ENCODE measurements at places on chromosomes 7 and 10.

GRCh38 chr7:6291531-6291930 lies 19.1 kb upstream of the CYTH3 start:
- DNase-seq, result no peak

DNA sequence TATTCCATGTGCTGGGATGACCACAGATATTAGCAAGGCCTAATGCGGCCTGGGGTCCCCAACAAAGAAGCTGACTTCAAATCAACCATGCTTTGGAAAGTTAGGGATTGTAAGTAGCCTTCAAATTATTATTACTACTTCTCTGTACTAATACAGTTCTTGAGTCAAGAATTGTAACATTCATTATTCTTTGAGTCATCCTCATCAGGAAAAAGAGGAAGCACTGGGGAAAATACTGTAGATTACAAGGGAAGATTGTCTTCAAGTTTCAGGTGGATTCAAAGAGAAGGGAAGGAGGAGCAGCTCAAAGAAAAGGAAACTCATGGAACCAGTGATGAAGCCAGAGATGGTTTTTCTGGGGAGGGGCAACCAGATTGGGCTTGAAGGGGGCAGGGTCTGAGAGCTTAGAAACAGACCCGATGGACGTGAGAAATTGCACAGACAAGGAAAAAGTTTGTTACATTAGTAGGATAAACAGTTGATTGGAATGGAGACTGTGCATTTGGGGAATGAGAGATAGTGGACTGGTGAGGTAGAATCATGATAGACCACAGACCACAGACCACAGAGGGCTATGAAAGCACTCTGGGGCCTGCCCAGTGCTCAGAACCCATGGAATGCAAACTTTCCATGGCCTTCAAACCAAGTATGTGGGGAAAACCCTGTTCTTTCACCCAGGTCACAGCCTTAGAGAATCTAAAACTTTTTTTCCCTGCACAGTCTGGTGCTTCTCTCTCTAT lies 209.9 kb downstream of the ZNF365 start:
- DNase-seq, result no peak

GRCh38 chr7:135194494-135195095 lies 16.7 kb downstream of the WDR91 start:
- no peak for DNase-seq

GRCh38 chr7:76060842-76061241 lies 12.9 kb downstream of the MDH2 start:
- DNase-seq, result no peak

DNA sequence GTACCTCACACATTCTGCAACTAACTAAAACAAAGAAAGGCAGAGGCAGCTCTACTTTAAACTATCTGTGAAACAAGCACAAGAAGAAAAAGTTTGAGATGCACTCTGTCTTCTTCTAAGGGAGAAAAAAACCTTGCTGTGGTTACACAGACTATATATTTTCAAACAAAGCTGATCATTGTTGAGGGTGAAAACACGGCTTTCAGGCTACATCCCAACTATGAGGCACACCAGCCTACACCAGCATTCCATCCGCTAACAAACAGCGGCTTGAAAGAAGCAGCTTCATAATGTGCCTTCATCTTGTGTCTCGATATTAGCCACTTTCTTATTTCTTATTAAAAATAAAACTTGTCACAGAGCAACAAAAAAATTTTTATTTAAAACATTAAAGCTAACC lies 79.1 kb downstream of the USP6NL start:
- no peak for DNase-seq

- no peak for DNase-seq
Measured at GRCh38 chr7:139640681-139641080, 117.2 kb downstream of the CLEC2L start.

DNA sequence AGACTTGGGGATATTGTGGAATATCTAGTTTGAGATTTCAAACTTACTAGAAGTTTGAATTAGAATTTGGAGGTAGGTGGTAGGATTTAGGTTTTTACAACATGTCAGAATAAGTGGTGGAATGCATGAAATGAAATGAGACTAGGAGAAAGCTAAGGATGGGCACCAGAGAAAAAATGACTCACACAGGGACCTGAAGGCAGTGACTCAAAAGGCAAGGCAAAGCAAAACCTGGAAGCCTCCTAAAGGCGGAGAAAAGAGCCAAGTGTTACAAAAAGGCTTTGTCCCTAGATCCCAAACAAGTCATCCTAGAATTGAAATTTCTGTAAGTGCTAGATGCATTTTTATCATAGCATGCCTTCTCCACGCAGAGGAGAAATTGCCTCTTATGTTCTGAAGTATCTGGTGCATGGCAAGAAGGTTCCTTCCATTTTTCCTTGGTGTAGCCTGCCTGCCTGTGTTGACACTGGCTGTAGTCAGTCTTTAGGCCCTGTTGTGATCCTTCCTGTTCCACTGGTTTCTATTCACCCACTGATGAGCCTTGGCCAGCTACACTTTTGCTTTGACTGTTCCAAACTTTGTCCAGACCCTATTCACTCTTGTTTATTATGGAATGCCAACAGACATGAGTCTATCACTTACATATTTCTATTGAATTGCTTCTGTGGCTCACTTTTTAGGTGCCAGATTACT lies 109.3 kb downstream of the ETV1 start:
- no peak for DNase-seq

DNA sequence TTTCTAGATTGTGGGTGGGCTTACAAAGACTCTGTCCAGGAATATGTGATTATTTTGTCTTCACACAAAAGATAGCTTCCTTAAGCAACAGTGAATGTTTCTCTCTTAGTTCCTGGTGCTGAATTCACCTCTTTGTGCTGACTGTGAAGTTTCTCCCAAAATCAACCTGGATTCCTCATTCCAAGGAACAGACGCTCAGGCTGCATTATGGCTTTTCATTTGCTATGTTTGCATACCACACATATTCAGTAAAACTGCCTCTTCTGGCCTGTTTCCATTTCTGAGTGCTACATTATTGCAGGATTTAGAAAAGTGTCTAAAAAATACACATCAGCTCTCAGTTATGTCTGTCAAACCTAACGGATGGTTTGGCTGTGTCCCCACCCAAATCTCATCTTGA lies 21.5 kb downstream of the MACROH2A2 start:
- no peak for DNase-seq

DNA sequence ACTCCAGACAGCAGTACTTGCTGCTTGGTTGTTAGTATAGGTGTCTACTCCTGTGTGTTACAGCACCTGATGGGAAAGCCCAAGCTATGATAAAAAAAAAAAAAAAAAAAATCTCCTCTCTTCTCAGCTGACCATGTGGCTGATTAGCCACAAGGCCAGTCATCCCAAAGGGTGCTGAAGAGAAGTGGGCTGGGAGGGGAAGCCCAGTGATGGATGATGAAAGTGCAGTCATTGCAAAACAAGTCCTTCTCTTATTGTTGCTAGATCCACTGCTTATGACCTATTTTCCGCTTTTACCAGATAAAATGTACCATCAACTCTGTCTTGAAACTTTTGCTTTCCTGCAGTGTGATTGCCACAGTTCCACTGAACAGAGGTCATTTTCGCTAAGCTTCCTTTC lies 1092.5 kb upstream of the C7orf33 start:
- DNase-seq, result no peak

DNA sequence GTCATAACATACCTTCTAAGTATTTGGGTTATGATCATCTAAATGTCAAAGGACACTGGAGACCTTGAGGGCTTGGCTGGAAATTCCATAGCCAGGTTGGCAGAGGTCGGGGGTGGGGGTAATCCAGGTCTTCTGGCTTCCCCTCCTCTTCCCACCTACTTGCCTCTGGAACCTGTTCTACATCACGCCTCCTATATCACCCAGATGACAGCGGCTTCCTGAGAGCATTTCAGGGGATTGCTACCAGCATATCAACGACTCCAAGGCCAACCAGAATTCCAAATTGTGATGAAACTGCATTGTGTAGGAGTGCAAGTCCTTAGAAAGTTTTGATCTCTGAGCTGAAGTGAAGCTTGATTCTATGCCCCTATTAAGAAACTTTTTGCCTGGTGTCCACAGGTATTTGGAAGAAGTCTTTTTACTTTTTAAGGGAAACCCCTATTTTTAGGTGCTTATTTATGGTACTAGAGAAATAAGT lies 95.7 kb downstream of the SH2D4B start:
- DNase-seq, result no peak

GRCh38 chr7:15086131-15086611 lies 183.6 kb upstream of the DGKB start:
- DNase-seq, result no peak

- DNase-seq, result no peak
Measured at GRCh38 chr10:13457958-13458686, 70.7 kb downstream of the BEND7 start.

DNA sequence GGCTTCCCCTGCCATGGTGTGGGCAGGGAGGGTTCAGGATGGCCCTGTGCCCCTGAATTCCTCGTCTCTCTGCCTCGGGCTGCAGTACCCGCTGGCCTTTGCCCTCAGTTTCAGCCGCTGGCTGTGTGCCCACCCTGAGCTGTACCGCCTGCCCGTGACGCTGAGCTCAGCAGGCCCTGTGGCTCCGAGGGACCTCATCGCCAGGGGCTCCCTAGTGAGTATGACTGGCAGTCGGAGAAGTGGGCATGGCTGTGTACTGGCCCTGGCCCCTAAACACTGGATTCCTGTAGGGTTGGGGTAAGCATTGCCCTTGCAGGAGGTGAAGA lies 59.6 kb downstream of the PALD1 start:
- DNase-seq, result no peak

DNA sequence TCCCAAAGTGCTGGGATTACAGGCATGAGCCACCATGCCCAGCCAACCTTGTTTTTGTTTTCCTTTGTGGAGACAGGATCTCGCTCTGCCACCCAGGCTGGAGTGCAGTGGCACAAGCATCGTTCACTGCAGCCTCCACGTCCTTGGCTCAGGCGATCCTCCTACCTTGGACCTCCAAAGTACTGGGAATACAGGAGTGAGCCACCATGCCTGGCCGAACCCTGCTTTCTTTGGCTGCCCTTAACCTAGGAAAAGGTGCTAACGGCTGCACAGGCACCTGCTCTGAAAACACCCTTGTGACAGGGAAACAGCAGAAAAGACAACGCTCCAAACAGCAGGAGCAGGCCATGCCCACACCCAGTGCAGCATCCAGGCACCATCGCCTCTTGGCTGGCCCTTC lies 71.9 kb downstream of the OAT start:
- DNase-seq, result no peak

- no peak for DNase-seq
Measured at GRCh38 chr10:100043796-100044195, 34.0 kb upstream of the DNMBP start.

- DNase-seq, result no peak
Measured at GRCh38 chr10:123165445-123166072, 11.4 kb downstream of the BUB3 start.

- DNase-seq, result no peak
Measured at GRCh38 chr10:116968331-116968730, 36.7 kb downstream of the SHTN1 start.

DNA sequence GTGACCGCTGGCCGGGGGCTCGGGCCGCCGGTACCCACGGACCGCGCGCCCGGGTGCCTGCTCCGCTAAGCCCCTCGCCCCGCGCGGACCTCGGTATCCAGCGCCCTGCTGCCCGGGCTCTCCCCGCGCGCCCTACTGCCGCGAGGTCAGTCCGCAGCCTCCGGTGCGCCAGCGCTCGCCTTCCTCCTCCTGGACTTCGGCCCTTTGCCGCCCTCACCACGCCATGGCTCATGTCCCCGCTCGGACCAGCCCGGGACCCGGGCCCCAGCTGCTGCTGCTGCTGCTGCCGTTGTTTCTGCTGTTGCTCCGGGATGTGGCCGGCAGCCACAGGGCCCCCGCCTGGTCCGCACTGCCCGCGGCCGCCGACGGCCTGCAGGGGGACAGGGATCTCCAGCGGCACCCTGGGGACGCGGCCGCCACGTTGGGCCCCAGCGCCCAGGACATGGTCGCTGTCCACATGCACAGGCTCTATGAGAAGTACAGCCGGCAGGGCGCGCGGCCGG lies 483 bp downstream of the GDF10 start:
- DNase-seq, result no peak

GRCh38 chr10:23918839-23919238 lies 290.1 kb upstream of the KIAA1217 start:
- DNase-seq, result no peak

GRCh38 chr7:90532231-90532929 lies 62.9 kb downstream of the PTTG1IP2 start:
- no peak for DNase-seq

DNA sequence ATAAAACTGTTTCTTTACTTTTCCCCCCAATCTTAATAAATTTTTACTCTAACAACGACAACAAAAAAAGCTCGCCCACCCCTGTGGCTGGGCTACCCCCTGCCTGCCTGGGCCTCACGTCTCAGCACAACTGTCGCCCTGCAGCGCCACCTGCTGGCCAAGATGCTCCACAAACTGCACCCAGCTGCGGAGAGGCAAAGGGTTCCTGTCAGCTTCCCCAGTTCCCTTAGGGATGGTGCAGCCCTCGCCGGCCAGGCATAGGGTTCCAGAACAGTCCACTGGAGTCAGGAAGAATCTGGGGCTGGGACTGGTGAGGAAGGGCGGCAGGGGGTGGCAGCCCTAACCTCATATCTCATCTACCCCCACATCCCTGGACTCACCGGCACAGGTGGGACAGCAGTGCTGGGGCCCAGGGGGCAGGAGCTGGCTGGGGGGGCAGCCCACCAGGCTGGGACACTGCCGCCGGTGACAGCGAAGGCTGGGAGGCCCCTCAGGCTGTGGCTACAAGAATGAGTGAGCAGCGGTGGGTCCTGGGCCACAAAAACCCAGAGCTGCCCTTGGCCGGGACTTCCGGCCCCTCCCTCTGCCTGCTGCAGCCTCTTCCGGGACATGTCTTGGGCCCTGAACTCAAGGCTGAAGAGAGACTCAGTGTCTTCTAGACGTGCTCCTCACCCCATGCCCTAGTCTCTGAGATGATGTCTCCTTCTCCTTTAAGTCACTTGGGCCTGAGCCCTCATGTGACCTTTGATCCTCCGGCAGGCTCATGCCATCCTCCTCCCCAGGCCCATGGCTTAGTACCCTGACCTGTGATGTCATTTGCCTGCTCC lies 21.2 kb downstream of the ATP6V1F start:
- DNase-seq, result peak; percentile 91

- DNase-seq, result no peak
Measured at GRCh38 chr7:140611641-140612040, 29.0 kb downstream of the DENND2A start.

- DNase-seq, result no peak
Measured at GRCh38 chr10:126130271-126130710, 233.9 kb downstream of the FANK1 start.

DNA sequence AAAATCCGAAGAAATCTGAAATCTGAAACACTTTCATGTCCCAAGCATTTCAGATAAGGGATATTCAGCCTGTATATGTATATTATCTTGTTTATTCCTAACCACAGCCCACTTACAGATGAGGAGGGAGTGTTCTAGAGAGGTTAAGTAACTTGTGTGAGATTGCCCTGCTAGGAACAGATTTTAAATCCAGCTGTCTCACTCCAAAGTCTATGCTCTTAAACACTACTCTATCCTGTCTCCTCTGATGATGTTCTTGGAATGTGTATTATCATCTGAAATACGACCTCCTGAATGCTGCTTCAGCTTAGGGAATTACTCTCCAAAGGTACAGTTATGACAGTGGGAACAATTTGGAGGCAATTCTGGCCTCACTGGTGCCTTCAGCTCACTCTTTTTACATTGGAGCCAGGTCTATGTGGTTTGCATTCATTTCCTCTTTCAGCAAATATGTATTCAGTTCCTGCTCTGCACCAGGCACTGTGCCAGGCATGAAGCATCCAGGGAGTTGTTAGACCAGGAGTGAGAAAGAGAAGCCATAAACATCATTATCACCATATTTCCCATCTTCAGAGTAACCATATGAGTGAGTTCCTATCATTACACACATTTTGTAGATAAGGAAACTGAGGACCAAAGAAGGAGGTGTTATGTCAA lies 70.2 kb downstream of the NOC3L start:
- no peak for DNase-seq

Measured in germinal center (tissue), 1 donor.